ENCODE measurements at places on chromosomes 12 and 14.

- H3K27me3 ChIP-seq, result peaks cover 4% of the 10 kb centered on the region
- peak; percentile 76 for DNase-seq
- peaks cover 27% of the 10 kb centered on the region for H3K4me1 ChIP-seq
- no peak overlapping the region for H3K4me3 ChIP-seq
Measured at GRCh38 chr12:67804168-67804567, 155.6 kb downstream of the DYRK2 start.

DNA sequence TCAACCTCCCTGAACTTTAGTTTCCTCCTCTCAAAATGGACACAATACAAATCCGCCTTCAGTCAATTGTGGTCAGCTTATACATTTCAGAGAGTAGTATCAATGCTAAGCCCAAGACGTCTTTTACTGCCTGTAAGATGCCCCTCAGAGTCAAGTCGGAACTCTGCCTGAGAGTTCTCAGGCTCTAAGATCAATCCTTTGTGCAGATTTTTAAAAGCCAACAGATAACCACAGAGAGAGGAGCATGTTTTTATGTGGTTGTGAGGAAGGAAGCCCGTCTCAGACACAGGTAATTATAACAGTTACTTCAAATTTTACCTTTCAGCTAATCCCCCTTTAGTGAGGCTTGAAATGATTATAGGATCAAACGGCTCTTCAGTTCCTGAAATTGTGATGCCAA, 91.6 kb downstream of the HELB start:
- peaks cover 15% of the 10 kb centered on the region for H3K4me1 ChIP-seq
- no peak for DNase-seq
- no peaks in the 10 kb centered on the region for H3K36me3 ChIP-seq
- H3K27me3 ChIP-seq, result no peaks in the 10 kb centered on the region

DNA sequence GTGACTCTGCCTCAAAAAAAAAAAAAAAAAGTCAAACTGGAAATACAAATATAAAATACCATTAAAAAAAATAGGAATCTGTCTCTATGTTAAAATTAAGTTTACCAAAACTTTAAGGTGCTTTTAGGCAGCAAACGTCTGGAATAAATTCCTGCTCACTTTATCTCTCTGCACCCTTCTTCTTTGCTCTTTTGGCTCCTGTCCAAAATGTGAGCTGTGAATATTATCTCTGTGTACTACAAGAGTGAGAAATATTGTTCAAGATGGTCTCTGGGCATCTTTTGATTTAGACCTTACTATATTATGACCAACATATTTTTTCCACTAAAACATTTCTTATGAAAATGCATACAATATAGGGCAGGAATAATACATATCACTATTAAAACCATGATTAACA, 63.7 kb downstream of the PUS7L start:
- no peaks in the 10 kb centered on the region for H3K36me3 ChIP-seq
- H3K4me3 ChIP-seq, result no peak overlapping the region
- no peak for DNase-seq
- peaks cover 4% of the 10 kb centered on the region for H3K4me1 ChIP-seq
- H3K27me3 ChIP-seq, result peaks cover 4% of the 10 kb centered on the region

GRCh38 chr14:55267820-55268219, 3.4 kb upstream of the FBXO34 start:
- H3K4me3 ChIP-seq, result no peak overlapping the region
- no peak for DNase-seq
- H3K27ac ChIP-seq, result no peak overlapping the region
- H3K4me1 ChIP-seq, result peaks cover 14% of the 10 kb centered on the region
- H3K27me3 ChIP-seq, result no peaks in the 10 kb centered on the region

GRCh38 chr12:67539946-67540345, 108.6 kb upstream of the DYRK2 start:
- H3K36me3 ChIP-seq, result no peaks in the 10 kb centered on the region
- H3K27ac ChIP-seq, result no peak overlapping the region
- no peak for DNase-seq
- H3K4me1 ChIP-seq, result peaks cover 12% of the 10 kb centered on the region

DNA sequence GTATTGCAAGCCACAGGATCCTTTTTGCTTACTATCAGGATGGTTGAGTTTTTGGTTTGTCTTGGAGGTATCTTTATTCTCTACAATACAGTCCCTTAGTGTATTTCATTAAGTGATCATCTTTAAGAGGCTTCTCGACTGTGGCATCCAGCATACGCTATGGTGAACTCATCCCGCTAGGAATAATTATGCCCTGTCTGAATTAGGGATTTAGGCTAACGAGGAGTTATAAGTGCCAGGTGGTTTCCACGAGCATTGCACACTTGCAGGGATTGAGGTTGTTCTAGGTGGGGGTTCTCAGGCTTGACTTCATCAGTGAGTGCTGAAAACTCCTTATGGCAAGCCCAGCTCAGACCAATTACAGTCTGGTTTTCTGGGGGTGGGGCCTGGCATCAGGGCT, 37.2 kb upstream of the RBM19 start:
- H3K27ac ChIP-seq, result no peak overlapping the region
- peaks cover 19% of the 10 kb centered on the region for H3K27me3 ChIP-seq
- H3K36me3 ChIP-seq, result no peaks in the 10 kb centered on the region
- H3K4me1 ChIP-seq, result no peaks in the 10 kb centered on the region
- no peak for DNase-seq

- no peak overlapping the region for H3K4me3 ChIP-seq
- DNase-seq, result peak; percentile 77
- H3K36me3 ChIP-seq, result no peaks in the 10 kb centered on the region
- H3K27me3 ChIP-seq, result peaks cover 37% of the 10 kb centered on the region
- H3K27ac ChIP-seq, result no peak overlapping the region
Measured at GRCh38 chr12:117367006-117367638, 5.7 kb upstream of the NOS1 start.

DNA sequence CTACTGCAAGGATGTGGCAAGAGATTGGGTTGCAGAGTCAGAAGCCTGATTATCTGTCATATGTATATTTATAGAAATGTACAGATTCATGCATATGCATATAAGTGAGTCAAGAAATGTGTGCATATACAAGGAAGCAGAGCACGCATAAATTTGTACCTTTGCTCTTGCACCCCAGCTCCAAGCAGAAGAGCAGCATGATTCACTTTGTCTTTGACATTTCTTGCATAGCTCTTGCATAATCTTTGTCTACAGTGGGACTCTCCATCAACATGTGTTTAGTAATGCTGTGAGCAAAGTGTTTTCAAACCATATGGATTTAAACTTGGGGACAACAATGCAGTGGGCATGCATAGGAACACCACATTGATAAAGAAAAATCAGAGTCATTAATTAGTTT, 330.7 kb upstream of the DCN start:
- no peak for DNase-seq
- no peaks in the 10 kb centered on the region for H3K36me3 ChIP-seq
- no peak overlapping the region for H3K27ac ChIP-seq
- no peak overlapping the region for H3K4me3 ChIP-seq
- H3K27me3 ChIP-seq, result peaks cover 4% of the 10 kb centered on the region
- no peaks in the 10 kb centered on the region for H3K4me1 ChIP-seq

GRCh38 chr12:26298785-26299621, 103.6 kb downstream of the SSPN start:
- H3K4me1 ChIP-seq, result peaks cover 24% of the 10 kb centered on the region
- no peak for DNase-seq
- H3K27ac ChIP-seq, result no peak overlapping the region
- no peaks in the 10 kb centered on the region for H3K36me3 ChIP-seq

GRCh38 chr12:105580821-105581352, 250.4 kb downstream of the C12orf75 start:
- no peak overlapping the region for H3K27ac ChIP-seq
- H3K4me1 ChIP-seq, result no peaks in the 10 kb centered on the region
- no peaks in the 10 kb centered on the region for H3K36me3 ChIP-seq
- peaks cover 8% of the 10 kb centered on the region for H3K27me3 ChIP-seq
- DNase-seq, result no peak

All from activated CD4-positive, alpha-beta T cell treated with anti-CD3 and anti-CD28 coated beads for 36 hours (primary cell).